ENCODE measurements at places on chromosomes 13 and 19.

DNA sequence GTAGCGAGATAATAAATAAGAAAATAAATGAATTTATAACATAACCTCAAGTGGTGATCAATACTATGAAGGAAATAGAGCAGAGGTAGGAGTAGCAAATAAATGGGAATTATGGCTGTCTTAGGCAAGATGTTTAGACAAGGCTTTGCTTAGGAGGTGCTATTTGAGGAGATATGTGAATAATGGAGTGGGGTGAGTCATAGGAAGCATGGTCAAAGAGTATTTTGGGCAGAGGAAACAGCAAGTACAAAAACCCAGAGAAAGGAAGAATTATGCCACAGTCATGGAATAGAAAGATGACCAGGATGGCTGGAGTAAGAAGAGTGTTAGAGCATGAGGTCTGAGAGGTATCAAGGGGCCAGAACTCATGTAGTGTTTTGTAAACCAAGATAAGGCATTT, 33.6 kb upstream of the LPAR6 start:
- peak; percentile 84 for DNase-seq

- peak; percentile 20 for DNase-seq
Measured at GRCh38 chr13:30466841-30467252, 1.1 kb upstream of the HMGB1 start.

GRCh38 chr19:55368701-55369563, 1.3 kb downstream of the IL11 start:
- DNase-seq: peak; percentile 49

- no peak for DNase-seq
Measured at GRCh38 chr19:1046117-1046626, 6.3 kb downstream of the ABCA7 start.

- DNase-seq: peak; percentile 58
Measured at GRCh38 chr19:46009530-46010510, 13.0 kb downstream of the PGLYRP1 start.

DNA sequence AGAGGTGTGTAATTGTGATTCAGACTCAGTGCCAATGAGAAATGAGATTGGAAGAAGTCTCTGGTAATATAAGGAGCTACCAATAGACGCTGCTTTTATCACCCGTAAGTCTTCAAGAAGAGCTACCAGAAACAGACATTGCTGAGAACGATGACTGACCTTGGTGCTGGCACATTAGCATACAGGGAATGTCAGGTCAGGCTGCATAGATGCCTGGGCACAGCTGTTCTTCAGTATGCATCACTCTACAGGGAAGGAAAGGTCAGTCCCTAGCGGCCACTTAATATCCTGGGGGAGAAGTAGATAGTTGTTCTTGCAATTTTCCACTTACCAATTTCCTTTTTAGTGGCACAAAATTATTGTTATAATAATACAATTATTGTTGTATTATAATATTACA, 380.4 kb downstream of the PCDH9 start:
- DNase-seq: no peak

GRCh38 chr13:113672002-113672651, 5.1 kb downstream of the GRK1 start:
- no peak for DNase-seq

GRCh38 chr19:54670576-54671357, 8.0 kb downstream of the LILRB4 start:
- no peak for DNase-seq

DNA sequence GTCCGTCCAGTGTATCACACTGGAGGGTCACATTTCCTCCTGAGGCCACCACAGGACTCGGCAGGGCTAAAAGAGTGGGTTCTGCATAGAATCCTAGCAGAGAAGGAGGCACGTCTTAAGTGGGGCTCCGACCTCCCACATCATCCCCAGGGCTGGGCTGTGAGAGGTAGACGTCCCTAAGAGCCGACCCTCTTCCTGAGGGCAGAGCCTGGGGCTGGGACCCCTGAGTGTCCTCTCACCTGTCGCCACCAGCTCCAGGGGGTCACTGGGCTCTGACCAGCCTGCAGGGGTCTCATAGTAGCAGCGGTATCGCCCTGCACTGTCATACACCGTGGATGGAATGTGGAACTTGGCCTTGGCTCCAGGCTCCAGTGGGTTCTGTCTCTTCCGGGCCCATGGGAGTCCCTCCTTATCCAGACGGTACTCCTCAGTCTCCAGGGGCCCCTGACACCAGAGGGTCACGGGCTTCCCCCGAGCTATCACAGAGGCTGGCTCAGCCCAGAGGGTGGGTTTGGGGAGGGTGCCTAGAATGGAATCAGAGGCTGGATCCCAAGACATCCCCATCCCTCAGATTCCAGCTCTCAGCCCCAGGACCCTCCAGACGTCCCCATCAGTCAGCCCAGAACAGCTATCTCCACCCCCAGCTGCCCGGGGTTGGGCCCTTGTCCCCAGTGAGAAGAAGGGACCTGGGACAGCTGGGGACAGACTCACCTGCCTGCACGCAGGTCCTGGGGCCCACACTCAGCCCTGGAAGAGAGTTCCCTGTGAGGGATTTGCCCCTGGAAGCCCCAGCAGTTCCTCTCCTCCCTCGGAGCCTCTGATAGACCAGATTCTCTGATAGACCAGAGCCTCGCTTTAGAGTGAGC, 590 bp downstream of the LILRB5 start:
- no peak for DNase-seq

GRCh38 chr13:36737524-36738083, 63.8 kb downstream of the SERTM1 start:
- DNase-seq: no peak

GRCh38 chr19:5309438-5310204, 31.0 kb downstream of the PTPRS start:
- no peak for DNase-seq

DNA sequence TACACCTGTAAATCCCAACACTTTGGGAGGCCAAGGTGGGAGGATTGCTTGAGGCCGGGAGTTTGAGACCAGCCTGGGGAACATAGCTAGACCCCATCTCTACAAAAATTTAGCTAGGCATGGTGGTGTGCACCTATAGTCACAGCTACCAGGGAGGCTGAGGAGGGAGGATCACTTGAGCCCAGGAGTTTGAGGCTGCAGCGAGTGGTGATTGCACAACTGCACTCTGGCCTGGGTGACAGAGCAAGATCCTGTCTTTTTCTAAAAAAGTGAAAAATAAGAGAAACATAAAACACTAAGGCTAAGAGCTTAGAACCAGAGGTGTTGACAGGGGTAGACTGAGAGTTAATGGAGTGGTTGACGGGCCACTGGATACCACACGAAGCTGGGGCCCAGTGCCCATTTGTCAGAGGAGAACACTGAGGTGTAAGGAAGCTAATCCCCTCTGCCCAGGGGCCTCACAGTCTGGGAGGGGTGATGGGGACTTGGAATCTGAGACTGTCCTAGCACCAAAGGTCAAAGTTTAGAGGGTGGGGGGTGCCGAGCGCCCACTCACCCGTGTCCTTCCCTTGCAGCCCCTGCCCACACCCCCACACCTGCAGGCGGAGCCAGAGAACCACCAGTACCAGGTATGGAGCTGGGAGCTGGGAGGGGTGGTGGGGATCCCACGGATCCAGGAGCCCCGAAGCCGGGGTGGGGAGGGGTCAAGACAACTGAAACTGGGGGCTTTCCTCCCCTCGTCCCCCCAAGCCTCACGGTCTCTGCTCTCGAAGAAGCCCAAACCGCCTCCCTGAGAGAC, 10.9 kb downstream of the CEACAM19 start:
- DNase-seq: no peak

DNA sequence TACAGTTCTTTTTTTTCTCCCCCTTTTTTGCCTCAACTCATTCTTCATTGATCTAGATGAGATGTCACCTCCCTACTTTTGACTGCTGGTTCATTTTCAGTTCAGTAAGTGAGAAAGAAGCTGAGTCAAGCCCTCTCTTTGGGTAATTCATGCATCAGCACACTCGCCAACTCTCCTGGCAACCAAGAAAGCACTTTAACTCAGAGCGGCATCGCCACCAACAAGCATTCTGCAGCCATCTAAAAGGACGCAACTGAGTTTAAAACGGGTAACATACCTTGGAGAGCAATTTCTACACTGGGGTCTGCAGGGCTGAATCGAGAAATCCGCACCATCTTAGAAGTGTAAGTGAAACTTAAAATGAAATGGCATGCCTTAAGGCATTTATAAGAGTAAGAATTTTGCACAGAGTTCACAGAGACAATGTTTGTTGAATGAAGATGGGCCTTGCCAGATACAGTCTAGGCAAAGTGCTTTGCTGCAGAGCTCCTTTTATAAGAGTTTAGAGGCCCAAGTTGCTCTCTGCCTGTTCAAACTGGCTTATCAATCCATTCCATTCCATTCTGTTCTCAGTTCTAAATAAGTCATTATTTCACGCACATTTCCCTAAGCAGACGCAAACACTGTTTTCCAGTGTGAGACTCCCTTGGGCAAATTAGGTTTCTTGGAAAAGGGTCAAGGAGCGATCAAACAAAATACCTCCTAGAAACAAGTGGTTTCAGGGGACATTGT, 338.0 kb downstream of the ENOX1 start:
- no peak for DNase-seq

DNA sequence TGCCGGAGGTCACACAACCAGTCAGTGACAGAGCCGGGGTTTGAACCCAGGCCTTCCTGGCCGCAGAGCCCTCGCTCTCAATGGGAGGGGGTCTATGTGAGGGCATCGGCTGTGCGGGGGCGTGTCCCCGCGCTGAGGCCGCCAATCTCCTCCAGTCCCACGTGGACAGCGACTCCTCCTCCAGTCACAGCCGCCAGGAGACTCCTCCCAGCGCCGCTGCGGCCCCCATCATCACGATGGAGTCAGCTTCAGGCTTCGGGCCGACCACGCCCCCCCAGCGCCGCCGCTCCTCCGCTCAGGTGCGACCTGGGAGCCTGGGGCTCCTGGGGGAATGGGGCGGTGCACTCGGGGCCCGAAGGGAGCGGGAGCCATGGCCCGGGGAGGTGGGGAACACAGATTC, 6.0 kb downstream of the SPRED3 start:
- DNase-seq: no peak

DNA sequence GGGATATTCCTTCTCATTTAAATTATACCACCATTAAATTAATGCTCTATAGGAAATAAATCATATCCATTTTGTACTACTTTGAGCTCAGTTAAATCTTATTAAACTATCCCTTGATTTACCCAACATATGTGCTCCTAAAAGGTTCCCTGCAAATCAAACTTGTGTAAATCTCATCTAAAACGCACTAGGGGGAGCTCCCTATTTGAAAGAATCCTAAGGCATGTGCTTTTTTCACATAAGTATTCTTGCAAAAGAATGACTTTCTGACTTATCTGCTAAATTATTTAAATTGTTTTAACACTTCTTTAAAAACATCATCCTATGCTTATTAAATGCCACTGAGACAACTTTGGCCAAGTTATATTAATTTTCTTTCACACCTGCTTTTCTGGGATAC, 7.9 kb downstream of the INTS6 start:
- DNase-seq: peak; percentile 68

- DNase-seq: peak; percentile 48
Measured at GRCh38 chr13:32720026-32720425, 133.8 kb downstream of the PDS5B start.

DNA sequence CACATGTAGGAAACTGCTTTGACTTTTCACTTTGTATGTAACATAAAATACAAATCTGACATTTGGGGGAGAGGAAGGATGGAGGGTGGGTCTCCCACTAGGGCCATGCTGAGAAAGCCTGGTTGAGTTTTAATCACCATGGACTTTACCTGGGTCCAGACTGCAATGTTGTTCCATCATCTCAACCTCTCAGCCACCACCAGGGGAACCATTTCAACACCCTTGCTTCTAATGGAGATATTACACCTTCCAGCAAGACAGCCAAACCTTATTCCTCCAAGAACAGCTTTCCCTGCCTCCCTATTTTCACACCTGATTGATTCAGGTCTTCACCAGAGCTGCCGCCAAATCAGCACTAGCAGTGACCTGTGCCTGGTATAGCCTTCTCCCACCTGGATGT, 56.0 kb downstream of the ZAR1L start:
- DNase-seq: no peak

GRCh38 chr13:43389983-43390382, 366.6 kb downstream of the DNAJC15 start:
- DNase-seq: peak; percentile 68

DNA sequence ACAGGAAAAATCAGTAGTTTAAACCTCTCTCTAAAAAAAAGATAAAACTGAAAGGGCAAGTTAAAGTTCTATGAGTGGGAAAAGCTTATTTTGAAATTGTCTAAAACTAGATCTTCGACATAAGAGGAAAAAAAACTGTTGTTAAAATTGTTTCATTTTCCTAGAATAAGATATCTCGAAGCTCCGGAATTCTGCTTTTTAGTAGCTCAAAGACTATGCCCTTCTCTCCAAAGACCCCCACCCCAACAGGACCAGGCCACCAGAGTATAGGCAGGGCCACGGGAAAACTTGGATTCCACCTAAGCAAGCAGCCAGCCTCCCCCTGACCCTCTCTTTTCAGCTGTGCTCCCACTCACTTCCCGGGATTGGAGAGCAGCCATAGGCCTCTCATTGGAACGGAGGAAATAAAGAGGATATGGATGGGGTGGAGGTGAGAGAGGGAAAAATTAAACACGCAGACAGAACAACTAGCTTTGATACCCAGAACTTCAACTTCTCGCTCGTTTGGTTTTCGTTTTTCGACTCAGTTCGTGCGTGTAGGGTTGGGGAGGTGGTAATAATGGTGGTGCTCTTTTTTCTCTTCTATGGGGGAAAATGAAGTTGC, 3.0 kb downstream of the POU4F1 start:
- no peak for DNase-seq

GRCh38 chr19:38452430-38453366, 19.2 kb downstream of the RYR1 start:
- no peak for DNase-seq

- DNase-seq: no peak
Measured at GRCh38 chr13:100510208-100510957, 78.2 kb downstream of the GGACT start.

DNA sequence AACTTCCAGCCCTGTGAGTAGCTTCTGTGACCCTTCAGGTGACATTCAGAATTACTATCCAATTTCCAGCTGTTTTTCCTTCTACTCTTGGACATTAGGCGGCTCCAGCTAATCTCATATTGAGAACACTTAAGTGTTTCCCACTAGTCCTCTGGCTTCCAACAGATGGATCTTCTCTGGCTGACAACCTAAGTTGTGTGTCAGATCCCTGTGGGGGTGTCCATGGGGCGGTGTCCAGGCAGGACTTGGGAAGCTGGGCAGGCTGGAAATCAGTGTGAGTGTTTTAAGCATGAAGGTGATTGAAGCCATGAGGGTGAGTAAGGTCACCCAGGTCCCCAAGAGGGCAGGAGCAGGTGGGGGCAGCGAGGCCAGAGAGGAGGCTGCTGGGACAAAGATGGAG, 10.1 kb downstream of the CNOT3 start:
- peak; percentile 28 for DNase-seq

DNA sequence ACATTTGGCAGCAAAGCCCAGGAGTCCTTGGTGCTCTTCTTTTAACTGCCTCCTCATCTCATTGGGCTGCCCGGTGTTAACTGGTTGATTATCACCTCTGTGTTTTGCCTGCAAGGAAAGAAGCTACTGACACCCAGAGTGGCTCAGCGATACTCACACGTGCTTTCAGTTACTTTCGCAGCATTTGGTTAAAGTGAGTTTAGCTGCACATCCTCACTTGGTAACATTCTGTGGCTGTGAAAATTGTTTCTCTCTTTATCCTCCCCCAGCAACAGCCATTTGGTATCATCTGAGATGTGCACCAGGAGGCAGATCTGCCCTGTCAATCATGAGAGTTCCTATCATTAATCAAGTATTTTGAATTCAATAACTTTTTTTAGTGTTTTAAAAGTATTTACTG, 44.6 kb upstream of the GPR183 start:
- DNase-seq: no peak
